Kidney (tissue), 22 donors: ENCODE measurements at places on chromosomes 2 and 18. TPM values are rescaled to one million over a fixed set of nuclear protein-coding genes. Genes with fewer than 3 reads are reported as not detected.

- H3K36me3 ChIP-seq, result no peaks in the 10 kb centered on the region
- H3K27me3 ChIP-seq, result no peaks in the 10 kb centered on the region
- no peak for DNase-seq
- no peak overlapping the region for H3K4me3 ChIP-seq
- peaks cover 18% of the 10 kb centered on the region for H3K4me1 ChIP-seq
- peak overlapping the region; percentile 45 for H3K27ac ChIP-seq
These were observed 16.3 kb downstream of the PCBP1 start for GRCh38 chr2:70103531-70104061.

GRCh38 chr2:123578016-123578415, 447.1 kb upstream of the CNTNAP5 start:
- H3K4me3 ChIP-seq, result no peak overlapping the region
- H3K27me3 ChIP-seq, result no peaks in the 10 kb centered on the region
- H3K4me1 ChIP-seq, result no peaks in the 10 kb centered on the region

GRCh38 chr2:96536445-96537065, at the start of gene ARID5A:
TSS of gene ARID5A (plus strand) at chr2:96536752. CDS start at chr2:96536827, 75 bp downstream.
- peak within 1 kb of the TSS; percentile 46 for H3K4me3 ChIP-seq
- DNase-seq, result peak; percentile 98
- H3K27ac ChIP-seq, result peak within 1 kb of the TSS; percentile 83
- H3K27me3 ChIP-seq, result no peaks in the 10 kb centered on the region

TRAK2 gene
- 16.6 TPM for polyA plus RNA-seq

LRRTM1 gene
- polyA plus RNA-seq, result 1.1 TPM

GRCh38 chr2:53970724-53971602, at the start of gene PSME4:
TSS of gene PSME4 (minus strand) at chr2:53970993. CDS start at chr2:53970784, 209 bp downstream.
- H3K4me3 ChIP-seq, result peak within 1 kb of the TSS; percentile 87
- DNase-seq, result peak; percentile 98
- no peaks in the 10 kb centered on the region for H3K36me3 ChIP-seq

DNA sequence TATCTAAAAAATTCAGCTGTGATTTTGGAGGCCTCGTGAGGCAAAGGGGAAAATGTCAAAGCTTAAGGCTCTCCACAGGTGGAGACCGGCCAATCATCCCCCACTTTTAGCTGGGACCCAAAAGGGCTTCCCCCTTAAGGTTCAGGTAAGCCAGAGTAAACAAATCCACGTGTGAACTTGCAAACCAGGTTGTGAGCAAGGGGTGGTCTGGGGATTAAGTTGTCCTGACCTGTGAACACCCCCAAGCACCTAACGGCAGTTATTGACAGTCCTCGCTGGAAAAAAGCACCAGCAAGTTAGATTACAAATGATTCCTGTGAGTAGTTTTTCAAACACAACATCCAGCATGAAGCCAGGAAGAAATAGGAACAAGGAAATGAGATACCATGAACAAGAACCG, 42.9 kb downstream of the MYO7B start:
- no peak overlapping the region for H3K4me3 ChIP-seq
- H3K27me3 ChIP-seq, result no peaks in the 10 kb centered on the region
- H3K4me1 ChIP-seq, result no peaks in the 10 kb centered on the region
- H3K27ac ChIP-seq, result no peak overlapping the region
- no peak for DNase-seq
- H3K36me3 ChIP-seq, result no peaks in the 10 kb centered on the region

DNA sequence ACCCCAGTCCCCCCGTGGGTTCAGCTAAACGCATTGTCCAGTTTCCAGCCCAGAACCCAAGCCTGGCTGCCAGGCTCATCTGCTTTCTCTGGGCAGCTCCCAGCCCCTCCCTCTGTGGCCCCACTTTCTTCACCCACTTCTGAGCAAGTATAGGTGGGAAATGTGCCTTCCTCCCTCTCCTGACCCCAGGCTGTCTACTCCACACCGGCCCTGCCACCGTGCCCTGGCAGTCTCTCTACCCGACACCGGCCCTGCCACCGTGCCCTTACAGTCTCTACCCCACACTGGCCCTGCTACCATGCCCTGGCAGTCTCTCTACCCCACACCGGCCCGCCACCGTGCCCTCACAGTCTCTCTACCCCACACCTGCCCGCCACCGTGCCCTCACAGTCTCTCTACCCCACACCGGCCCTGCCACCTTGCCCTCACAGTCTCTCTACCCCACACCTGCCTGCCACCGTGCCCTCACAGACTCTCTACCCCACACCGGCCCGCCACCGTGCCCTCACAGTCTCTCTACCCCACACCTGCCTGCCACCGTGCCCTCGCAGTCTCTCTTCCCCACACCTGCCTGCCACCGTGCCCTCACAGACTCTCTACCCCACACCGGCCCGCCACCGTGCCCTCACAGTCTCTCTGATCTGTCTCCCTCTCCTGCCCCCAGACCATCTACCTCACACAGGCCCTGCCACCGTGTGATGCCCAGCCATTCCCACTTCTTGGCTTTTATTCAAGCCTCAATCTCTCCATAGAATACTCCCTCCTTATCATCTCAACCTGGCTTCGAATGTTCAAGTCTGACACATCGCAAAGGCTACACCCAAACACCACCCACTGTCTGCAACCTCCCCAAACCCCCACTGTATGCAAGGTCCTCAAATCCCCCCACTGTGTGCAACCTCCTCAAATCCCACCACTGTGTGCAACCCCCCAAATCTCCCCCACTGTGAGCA, 108.9 kb downstream of the TPO start:
- DNase-seq, result no peak
- no peak overlapping the region for H3K27ac ChIP-seq
- H3K36me3 ChIP-seq, result no peaks in the 10 kb centered on the region
- H3K27me3 ChIP-seq, result no peaks in the 10 kb centered on the region
- no peaks in the 10 kb centered on the region for H3K4me1 ChIP-seq
